ENCODE measurements at places on chromosomes 12 and 14.

DNA sequence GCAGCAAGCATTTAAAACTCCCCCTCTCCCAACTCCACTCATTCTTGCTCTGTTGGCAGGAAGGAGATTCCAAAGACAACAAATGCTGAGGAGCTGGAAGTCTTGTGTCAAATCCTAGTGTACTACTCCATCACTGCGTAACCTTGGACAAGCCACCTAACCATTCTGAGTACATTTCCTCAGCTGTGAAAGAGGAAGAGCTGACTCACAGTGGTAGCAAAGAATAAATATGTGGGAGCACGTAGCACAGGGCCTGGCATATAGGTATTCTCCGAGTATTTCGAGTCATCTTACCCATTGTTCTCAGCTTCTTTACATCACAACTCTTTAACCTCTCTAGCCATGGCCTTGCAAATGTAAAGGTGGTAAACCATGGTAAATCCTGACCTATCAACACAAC lies 28.7 kb downstream of the EGLN3 start:
- no peak for DNase-seq

GRCh38 chr12:25200703-25201102 lies 5.7 kb downstream of the ETFRF1 start:
- DNase-seq, result no peak

DNA sequence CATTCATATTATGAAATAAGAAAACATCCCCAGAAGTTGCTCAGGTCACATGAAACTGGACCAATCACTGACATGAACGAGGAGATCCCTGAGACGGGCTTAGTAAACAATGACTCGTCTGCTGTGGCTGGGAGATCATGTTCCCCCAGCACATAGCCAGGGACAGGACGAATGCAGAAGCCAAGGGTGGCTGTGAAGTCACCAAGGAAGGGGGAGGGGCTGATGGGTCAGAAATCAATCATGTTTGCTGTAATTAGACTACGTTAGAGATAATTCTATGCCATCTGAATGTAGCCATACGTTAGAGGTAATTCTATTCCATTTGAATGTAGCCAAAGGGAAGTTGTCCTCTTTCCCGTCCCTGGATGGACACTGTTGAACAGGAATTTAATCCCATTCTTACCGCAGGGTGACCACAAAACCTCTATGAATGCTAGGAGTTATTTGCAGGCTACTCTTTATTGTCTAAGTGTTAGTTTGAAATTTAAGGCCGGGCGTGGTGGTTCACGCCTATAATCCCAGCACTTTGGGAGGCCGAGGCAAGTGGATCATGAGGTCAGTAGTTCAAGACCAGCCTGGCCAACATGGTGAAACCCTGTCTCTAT lies 332.9 kb downstream of the TMEM132D start:
- DNase-seq, result no peak

DNA sequence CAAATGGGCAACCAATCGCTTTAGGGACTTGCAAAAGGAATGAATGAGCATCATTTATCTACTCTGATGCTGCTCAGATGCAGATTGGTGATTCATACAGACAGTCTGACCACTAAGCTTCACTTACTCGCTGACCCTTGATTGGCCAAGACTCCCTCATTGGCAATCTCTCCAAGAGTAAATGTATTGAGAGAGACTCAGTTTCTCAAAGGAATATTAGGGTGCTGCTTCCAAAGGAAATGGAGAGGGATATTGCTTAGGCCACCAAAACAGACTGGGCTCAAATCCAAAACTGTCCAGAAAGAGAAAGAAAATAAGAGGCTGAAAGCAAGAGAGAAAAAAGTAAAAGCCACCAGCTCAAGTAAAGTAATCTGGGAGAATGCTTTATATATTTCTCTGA lies 785.2 kb downstream of the GALC start:
- DNase-seq, result no peak

- DNase-seq, result no peak
These were observed 556 bp downstream of the MTHFD1 start for GRCh38 chr14:64388533-64389285.

DNA sequence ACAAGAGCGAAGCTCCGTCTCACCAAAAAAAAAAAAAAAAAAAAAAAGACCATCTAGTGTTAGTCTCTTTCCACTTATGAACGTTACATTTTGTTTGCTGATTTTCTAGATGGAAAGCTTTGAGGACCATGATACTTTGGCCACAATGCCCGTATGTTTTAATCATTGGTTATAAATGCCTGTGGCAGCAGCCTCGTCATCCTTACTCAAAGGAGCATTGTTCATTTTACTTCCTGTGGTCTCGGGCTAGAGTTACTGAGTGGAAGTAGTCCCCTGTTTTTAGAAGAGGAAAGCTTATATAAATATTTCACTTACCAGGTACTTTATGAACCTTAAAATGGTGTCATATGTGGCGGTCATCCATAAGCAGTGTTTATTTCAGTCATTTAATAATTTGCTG lies 359.9 kb downstream of the AEBP2 start:
- DNase-seq, result no peak

- no peak for DNase-seq
These were observed 240.1 kb upstream of the ARHGAP5 start for GRCh38 chr14:31837031-31837430.

DNA sequence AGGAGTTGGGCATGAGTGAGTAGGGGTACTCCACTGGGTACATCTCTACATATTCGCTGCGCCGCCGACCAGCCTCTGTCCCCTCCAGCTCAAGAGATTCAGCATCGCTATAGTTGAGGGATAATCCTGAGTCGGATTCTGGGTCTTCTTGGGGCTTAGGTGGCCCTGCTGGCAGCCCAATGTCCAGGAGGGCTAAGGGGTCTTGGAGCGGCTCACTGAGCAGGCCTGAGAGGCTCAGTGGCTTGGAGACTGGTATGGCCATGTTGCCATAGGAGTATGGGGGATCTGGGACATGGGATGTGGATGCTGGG lies 7.9 kb downstream of the NFE2 start:
- DNase-seq, result no peak

- no peak for DNase-seq
These were observed 21.8 kb upstream of the GXYLT1 start for GRCh38 chr12:42166501-42166900.

GRCh38 chr12:42539696-42540095 lies 49.9 kb downstream of the PRICKLE1 start:
- no peak for DNase-seq

- no peak for DNase-seq
These were observed 156.8 kb downstream of the PDE3A start for GRCh38 chr12:20525064-20525610.

DNA sequence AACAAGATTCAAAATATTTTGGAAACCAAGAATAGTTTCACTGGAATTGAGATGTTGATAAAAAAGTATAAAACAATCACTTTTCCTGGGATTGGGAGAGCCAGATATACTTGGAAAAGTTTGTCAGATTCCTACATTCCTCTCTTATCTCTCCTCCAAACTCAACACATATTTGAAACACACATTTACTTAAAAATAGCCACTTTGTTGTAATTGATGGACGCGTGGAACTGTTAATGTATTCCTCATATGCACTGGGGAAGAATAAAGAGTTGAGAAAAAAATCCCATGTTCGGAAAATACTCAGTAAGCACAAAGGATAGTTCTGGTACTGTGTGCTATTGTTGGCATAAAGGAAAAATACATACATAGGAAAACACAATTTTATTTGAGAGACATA lies 195.6 kb upstream of the FLRT2 start:
- DNase-seq, result no peak

DNA sequence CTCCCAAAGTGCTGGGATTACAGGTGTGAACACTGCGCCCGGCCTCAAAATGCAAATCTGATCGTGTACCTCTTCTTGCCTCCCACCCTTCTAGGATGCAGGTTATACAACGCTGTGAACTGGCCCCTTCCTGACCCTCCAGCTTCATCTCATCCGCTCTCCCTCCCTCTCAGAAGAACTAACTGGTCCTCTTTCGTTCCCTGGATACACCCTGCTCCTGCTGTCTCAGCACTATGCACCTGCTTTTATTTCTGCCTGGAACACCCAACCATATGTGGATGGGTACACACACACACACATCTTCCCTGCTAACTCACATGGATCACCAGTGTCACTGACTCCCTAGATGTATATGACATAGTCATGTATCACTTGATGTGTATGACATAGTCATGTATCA lies 56.1 kb upstream of the VASH1 start:
- no peak for DNase-seq

DNA sequence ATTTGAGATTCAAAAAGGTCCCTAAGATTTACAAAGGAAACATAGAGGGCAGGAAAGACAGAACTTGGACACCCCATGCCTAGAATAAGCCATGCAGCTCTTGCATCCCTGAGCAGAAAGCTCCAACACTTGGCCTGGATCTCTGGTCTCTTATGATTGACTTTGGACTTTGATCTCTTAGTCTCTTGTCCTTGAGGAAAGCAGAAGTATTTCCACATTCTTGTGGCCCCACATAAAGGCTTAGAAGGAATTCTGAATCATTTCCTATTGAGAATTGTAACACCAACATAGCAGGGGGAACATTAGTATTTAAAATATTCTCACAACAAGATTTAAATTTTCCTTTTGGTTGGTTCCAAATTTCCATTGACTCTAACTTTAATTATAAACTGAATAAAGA lies 283.7 kb upstream of the PRKD1 start:
- DNase-seq, result no peak

- no peak for DNase-seq
These were observed 29.7 kb downstream of the FRMD6 start for GRCh38 chr14:51681411-51681810.

All from activated T-helper 2 cell treated with anti-CD3 and anti-CD28 coated beads, Interferon-gamma antibody, Interleukin-2, Interleukin-4, amounts not matched to agents 10 μg/mL and 5 μg/mL and 100 μg/mL, durations not matched to agents 14 hours and 24 hours and 36 hours (primary cell).